ENCODE measurements at places on chromosomes 4 and X.

- H3K36me3 ChIP-seq, result no peaks in the 10 kb centered on the region
- H3K4me1 ChIP-seq, result no peaks in the 10 kb centered on the region
- H3K27ac ChIP-seq, result no peak overlapping the region
- no peaks in the 10 kb centered on the region for H3K27me3 ChIP-seq
- H3K4me3 ChIP-seq, result no peak overlapping the region
These were observed 1660.3 kb upstream of the PCDH10 start for GRCh38 chr4:131488772-131489171.

DNA sequence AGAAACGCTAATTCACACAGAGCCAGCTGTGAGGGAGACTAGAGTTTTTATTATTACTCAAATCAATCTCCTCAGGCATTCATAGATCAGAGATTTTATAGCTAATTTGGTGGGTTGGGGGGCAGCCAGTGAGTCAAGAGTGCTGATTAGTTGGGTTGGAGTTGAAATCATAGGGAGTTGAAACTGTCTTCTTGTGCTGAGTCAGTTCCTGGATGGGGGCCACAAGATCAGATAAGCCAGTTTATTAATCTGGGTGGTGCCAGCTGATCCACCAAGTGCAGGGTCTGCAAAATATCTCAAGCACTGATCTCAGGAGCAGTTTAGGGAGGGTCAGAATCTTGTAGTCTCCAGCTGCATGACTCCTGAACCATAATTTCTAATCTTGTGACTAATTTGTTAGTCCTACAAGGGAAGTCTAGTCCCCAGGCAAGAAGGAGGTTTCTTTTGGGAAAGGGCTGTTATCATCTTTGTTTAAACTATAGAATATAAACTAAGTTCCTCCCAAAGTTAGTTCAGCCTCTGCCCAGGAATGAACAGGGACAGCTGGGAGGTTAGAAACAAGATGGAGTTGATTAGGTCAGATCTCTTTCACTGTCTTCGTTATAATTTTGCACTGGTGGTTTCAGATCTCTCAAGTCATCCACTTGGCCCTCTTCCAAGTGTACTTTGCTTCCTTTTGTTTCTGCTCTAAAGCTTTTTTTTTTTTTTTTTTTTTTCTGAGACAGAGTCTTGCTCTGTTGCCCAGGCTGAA is 5.4 kb upstream of the NAA11 start:
- H3K36me3 ChIP-seq, result no peaks in the 10 kb centered on the region
- no peak overlapping the region for H3K27ac ChIP-seq
- no peaks in the 10 kb centered on the region for H3K27me3 ChIP-seq
- no peak overlapping the region for H3K4me3 ChIP-seq
- H3K4me1 ChIP-seq, result no peaks in the 10 kb centered on the region

DNA sequence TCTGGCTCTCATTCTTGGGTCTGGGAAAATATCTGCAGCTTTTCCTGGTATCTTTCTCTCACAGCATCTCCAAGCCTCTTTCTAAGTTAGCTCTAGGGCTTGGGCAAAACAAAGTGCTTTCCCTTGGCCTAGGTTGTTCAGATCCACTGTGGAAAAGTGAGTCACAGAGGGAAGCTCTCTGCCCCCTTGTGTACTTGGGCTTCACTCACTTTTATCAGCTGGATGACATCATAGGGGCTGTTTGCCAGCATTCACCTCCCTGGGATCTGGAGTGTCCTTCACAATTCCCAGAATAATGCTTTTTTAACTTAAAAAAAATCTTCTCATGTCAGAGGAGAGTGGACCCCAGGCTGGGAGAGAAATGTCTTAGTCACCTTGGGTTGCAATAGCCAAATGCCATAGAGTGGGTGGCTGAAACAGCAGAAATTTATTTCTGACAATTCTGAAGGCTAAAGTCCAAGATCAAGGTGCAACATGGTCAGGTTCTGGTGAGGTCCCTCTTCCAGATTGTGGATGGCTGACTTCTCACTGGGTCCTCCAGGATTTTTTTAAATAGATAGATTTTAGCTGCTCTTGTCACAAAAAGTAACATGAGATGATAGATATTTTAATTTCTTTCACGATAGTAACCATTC is 247.8 kb downstream of the SH2D1A start:
- peak; percentile 22 for DNase-seq
- no peak overlapping the region for H3K27ac ChIP-seq
- no peaks in the 10 kb centered on the region for H3K36me3 ChIP-seq
- H3K4me3 ChIP-seq, result no peak overlapping the region
- H3K27me3 ChIP-seq, result no peaks in the 10 kb centered on the region

GRCh38 chrX:44967221-44967620 is 94.2 kb downstream of the KDM6A start:
- H3K27me3 ChIP-seq, result no peaks in the 10 kb centered on the region
- H3K36me3 ChIP-seq, result no peaks in the 10 kb centered on the region
- H3K4me1 ChIP-seq, result no peaks in the 10 kb centered on the region
- no peak for DNase-seq

GRCh38 chr4:83917572-83917971 is 381.7 kb downstream of the GPAT3 start:
- peak; percentile 22 for DNase-seq
- H3K4me1 ChIP-seq, result no peaks in the 10 kb centered on the region
- H3K27me3 ChIP-seq, result no peaks in the 10 kb centered on the region
- no peaks in the 10 kb centered on the region for H3K36me3 ChIP-seq

GRCh38 chrX:108270739-108271396 is 167.4 kb downstream of the COL4A6 start:
- no peaks in the 10 kb centered on the region for H3K4me1 ChIP-seq
- H3K36me3 ChIP-seq, result no peaks in the 10 kb centered on the region
- peak; percentile 40 for DNase-seq
- no peak overlapping the region for H3K4me3 ChIP-seq
